ENCODE measurements at places on chromosomes 6 and 20.

- DNase-seq, result no peak
Observed at GRCh38 chr6:29442719-29443118, 3.6 kb downstream of the OR10C1 start.

DNA sequence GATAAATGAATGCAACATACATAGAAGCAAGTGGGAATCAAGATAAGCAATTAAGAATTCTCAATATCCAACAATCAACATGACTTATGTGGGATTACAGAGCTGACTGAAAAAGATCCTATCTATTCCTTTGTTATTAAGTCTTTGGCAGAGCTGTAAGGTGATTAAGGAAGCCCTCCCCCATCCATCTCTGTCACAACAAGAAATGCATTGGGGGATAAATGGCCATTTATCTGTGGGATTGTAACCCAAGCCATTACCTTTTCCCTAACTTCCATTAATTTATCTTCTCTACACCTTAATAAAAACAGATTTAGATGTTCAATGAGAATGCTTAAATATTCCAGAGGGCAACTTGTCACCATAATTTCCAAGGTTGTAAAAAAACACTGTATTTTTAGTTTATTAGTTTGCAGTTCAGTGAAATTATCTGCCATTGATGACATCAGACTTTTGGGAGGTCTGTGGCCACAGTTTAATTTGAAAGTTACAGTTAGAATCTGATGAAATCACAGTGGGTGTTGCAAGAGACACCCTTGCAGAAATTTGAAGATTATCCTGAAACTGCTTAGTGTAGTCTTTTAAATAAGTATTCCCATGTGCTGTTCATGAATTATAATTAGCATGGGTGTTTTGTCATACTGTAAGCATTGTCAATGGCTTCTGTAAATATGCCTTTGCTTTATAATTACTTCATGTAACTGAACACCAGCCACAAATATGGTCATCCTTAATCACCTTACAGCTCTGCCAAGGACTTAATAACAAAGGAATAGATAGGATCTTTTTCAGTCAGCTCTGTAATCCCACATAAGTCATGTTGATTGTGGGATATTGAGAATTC is 49.4 kb upstream of the FYN start:
- no peak for DNase-seq

GRCh38 chr20:24718696-24719095 is 230.4 kb upstream of the CST7 start:
- DNase-seq, result no peak

DNA sequence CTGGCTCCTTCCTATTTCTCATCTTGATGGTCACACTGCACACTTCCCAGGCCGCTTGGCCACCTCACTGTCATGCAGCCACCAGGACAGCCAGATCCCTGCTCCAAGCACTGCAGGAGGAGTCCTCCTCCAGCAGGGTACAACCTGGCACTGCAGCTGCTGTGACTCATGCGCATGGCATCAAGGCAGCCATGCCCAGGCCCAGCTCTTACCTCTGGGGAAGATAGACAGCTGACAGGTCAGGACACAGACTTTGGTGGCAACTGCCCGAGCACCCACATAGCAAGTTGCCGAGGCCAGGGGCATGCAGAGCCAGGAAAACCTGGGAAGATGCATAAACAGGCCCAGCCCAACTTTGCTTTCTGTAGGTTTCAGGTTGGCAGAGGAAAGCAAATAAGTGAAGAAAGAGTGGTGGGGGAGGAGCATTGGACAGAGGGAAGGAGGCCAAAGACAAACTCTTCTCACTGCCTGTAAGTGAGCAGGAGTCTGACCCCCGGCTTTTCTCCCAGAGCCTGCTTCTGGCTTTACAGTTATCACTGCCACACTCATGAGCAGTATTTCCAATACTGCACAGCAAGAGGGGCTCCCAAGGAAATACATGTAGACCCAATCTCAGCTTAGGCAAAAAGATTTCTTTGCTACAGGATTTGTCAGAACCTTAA is 38.8 kb downstream of the SLC22A3 start:
- DNase-seq, result no peak

- no peak for DNase-seq
Observed at GRCh38 chr6:100724222-100724621, 156.9 kb downstream of the ASCC3 start.

DNA sequence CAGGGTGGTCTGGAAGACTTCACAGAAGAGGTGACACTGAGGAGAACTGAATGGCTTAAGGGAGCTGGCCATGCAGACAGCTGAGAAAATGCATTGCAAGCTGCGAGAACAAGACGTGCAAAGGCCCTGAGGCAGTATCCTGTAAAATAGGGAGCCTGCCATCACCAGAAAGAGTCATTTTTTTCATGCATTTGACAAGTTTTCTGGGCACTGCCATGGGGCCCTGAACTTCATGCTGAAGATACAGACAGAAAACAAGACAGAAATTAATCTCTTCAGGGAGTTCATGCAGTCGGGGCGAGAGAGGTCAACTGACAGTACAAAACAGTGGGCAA is 28.9 kb upstream of the NFATC2 start:
- no peak for DNase-seq

DNA sequence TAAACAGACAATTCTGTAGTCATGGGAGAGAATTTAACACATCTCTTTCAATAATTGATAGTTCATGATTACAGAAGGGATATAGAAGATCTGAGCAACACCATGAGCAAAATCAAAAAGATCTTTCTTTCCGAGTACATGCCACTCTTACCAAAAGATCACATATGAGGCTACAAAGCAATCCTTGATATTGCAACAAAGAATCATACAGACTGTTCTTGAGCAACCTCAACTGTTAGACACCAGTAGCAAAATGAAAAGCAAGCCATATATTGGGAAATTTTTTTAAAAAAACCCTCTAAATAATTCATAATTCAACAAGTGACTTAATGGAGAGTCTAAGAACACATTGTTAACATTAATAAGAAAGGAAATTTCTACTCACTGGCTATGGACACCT is 3.6 kb upstream of the CD83 start:
- no peak for DNase-seq

DNA sequence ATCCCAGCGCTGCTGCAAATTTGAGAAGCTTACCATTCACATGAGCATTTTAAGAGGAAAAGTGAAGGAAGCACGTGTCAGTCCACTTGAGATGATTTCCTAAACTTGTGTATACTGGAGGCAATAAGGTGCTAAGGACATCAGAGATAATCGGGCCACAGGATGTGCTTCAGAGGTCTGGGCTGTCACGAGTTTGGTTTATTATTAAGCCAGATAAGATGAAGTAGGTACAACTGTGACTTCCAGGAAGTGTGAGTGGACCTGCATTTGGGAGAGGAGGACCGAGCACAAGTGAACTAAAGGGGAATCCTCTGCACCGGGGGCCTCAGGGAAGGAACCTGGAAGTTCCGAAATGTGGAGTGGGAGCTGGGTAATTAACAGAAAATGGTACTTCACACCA is 1.4 kb downstream of the SAMD5 start:
- no peak for DNase-seq

DNA sequence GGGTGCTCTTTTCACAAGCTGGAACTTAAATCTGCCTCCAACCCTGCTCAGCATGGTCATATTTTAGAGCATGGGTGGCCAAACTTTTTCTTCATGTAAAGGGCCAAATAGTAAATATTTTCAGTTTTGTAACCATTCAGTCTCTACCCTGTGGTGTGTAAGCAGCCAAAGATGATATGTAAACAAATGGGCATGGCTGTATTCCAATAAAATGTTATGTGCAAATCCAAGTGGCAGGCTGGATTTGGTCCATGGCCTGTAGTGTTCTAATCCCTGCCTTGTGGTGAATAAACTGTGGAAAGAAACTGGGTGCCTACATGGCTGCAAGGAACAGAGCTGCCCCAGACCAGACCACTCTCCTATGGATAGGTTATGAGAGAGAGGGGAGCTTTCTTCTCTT is 32.7 kb downstream of the OGFRL1 start:
- no peak for DNase-seq
